ENCODE measurements at places on chromosomes 5 and 9.
A peak's percentile ranks its signal among the peaks of the same experiment; 100 is the strongest.

DNA sequence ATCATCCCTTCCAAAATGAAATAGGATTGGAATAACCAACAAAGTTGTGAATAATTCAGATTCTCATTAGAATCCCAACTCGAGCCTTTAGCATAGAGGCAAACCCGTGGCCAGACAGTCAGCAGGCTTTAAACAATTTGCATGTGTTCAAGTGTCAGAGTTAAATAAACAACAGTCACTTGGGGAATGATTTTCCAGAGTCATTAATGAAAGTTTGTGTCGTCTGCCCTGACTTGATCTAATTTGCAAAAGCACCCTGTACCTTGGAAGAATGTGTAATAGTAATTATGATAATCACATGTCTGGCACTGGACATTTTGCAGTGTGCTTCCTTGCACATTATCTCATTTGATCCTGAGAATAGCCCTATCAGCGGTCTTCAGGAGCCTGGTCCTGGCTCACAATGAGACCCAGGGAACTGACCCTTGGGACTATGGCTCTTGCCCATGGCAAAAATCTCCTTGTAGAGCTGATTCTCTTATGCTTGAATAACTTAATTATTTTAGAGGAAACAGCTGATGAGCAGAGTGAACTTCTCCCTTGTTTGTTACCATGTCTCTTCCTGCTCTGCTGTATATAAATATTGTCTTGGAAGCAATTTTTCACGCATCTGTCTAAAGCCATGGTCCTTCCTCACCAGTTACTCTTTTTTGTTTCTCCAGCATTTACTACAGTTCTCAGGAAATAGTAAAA is 272.7 kb downstream of the NR3C1 start:
- DNase-seq, result no peak

DNA sequence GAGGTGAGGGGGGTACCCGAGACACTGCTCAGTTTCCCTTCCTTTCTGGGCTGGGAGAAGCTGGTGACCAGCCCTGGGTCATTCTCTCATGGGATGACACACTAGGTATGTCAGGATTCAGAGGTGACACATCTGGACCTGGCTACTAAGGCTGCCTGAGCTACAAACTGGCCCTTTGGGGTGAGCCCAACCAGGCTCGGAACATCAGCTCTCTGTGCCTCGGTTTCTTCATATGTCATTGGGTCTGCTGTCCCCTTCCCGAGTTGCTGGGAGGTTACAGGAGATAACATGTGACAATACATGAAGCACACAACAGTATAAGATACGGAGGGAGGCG is 11.8 kb downstream of the CARD19 start:
- DNase-seq, result no peak

DNA sequence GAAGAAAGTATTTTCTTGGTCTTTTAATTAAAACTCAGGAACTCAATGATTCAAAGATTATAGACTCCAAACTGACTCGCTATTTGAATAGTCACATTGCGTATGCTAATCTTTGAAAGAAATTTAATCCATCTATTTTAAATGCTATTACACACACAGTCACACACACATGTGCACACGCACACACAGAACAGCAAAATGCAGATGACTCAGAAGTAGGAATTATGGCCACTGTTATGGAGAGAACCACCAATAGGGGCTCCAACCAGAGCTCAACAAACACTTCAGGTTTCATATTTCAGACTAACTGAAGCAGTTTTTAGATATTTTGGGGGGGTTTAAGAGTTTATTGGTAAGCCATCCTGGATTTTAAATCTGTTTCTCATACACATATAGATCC is 1917.9 kb downstream of the EFNA5 start:
- no peak for DNase-seq

GRCh38 chr9:85943757-85944430 is 2.9 kb downstream of the NAA35 start:
- no peak for DNase-seq

DNA sequence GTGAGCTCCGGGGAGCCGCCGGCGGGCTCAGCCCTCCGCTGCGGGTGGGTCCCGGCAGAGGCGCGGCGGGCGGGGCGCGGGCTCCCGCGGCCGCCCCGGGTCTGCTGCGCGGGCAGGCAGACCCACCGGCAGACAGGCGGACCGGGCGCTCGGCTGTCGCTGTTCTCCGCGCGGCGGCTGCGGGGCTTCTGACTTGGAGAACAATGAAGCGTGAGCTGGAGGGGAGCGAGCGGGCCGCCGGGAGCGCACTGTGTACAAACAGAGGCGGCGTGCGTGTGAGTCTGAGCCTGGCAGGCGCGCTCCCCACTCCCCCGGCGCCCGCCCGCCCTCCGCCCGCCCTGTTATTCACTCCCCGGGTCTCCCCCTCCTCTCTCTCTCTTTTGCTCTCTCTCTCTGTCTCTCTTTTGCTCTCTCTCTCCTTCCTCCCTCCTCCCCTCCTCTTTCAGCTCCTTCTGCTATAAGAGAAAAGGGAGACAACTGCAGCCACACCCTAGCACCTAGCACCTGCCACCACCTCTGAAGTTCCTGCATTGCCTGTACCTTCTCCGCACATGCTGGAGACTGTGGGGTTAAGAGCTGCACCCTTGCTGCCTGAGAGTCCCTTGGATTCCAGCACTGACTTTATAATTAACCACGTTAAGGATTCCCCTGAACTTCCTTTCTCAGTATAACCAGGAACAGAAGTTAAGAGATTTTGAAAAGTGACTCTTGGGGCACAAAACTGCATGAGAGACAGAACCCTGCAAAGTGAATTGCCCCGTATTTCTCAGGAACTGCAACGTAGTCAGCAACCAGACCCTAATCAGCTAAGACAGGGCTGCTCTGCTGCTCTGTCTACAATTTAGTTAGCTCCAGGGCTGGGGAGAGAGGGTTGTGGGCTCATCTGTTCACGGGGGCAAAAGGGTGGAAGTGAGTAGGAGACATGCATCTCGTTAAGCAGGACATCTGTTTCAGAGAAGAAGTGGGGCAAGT is at the start of gene EDIL3:
EDIL3 (minus strand) TSS at position 277 of the 972 bp plus-strand sequence. CDS start 506 bp downstream, outside the sequence.
- DNase-seq, result no peak

- DNase-seq, result no peak
Measured at GRCh38 chr5:95760273-95761191, 29.4 kb downstream of the RHOBTB3 start.

GRCh38 chr5:128574041-128574440 is 36.0 kb upstream of the FBN2 start:
- no peak for DNase-seq

GRCh38 chr9:98678244-98678842 is 30.4 kb downstream of the GABBR2 start:
- no peak for DNase-seq

- DNase-seq, result peak; percentile 94
Measured at GRCh38 chr5:62403411-62404250, at the start of gene DIMT1. Gene DIMT1 (minus strand): TSS chr5:62403905. CDS start chr5:62403772, 133 bp downstream.

GRCh38 chr5:118293378-118293777 is 695.0 kb downstream of the DTWD2 start:
- no peak for DNase-seq

GRCh38 chr5:170441393-170441784 is 52.2 kb upstream of the KCNMB1 start:
- no peak for DNase-seq

DNA sequence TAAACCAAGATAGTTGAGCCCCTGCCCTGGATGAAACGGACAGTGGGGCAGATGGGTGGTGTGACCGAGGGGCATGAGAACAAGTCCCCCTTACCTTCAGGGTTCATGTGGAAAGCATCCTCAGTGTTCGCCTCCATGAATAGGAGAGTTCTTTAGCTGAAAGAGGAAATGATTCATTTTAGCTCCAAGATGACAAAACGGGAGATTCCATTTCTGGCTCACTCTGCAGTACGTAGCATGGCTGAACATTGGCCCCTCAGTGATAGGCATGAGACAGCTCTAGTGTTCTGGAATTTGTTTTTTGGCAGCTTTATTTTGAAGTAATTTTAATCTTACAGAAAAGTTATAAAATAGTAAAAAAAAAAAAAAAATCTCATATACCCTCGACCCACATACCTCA is 70.2 kb upstream of the AGXT2 start:
- no peak for DNase-seq

- no peak for DNase-seq
Measured at GRCh38 chr5:57989378-57989777, 470.5 kb downstream of the PLK2 start.

DNA sequence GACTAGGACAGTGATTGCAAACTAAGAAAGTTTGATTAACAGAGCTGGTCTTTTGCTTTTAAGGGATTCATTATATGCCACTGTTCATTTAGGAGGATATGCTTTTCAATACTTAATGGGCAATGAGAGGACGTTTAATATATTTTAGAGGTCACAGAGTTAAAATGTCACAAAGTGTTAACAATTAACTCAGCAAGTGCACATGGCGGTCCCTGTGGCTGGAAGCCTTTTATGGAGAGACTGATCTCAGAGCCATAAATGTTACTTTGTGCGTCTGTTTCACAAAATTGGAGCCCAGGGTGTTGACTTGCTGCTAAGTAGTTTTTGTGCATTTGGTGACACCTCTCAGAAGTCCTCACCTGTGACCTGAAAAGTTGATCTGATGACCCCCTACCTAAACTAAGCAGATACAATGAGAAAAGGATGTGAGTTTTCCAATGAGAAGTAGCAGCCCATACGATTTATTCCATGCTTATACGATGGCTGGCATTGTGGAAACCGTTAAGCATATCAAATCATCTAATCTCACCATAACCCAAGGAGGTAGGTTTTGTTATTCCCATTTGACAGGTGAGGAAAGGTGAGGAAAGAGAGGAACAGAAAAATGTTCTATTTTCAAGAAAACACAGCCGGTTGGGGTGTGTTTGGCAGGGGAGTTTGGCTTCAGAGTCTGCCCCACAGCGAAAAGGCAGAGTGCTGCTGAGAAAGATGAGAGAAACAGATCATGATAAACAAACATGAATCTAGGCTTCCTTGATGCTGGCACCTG is 64.4 kb downstream of the CMYA5 start:
- no peak for DNase-seq

DNA sequence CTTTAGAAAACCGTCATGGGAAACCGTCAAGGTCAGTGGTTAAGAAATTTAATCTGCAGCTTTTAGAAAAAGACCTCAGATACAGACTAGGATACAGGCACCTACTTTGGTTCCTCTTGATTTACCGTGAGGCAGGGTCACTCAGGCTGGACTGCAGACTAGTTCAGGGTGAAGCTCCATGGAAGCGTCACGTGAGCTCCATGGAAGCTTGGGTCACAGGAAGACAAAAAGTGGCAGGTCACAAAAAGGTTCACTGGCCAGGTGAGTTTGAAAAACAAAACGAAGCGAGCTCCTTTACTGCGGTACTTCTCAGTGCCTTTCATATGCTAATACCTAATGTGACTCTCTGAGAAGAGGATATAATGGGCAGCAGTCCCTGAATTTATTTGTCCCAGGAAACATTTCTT is 43.0 kb downstream of the PRRC2B start:
- no peak for DNase-seq

DNA sequence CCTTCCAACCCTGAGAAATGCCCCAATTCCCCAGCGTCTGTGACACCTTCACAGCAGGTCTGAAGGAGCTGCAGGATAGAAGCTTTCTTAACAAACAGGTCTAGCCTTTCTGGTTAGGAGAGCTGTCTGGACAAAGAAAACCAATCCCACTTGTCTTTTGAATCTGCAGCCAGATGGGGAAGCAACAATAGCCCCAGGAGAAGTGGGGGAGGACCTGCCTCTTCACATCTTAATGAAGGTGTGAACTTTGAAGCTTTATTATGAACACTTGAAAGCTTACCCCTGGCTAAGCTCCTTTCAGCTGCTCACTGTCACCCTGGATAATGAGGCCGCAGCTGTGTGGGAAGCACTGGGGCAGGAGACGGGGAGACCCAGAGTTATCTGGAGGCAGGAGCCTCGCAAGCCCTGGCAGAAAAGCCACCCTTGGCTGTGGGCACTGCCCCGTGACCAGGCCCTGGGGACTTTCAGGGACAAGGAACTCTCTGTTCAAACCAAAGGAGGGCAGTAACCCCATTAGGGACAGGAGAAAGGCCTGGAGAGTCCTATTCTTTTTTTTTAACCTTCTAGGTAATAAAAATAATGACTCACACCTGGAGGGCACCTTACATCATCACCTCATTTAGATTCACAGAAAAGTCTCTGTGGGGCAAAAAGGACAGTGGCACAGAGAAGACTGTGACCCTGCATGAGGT is 151.8 kb upstream of the RAD23B start:
- DNase-seq, result no peak

DNA sequence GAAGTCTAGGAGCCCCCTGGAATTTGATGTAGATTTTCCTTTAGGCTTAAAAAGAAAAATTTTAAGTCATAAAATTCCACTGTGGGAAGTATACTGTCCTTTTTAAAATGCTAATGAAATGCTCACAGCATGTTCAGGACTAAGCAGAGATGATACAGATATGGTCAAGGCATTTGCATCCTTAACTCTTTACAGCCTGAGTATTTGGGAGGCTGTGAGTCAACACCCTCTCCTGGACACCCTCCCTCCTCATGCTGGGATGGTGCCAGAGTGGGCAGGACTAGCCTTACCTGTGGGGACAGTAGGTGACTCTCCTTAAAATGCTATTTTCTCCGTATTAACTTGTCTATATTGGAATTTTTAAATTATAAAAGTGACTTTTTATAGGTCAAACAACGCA is 197.4 kb upstream of the ELL2 start:
- no peak for DNase-seq
